ENCODE measurements at places on chromosomes 11 and 22. TPM values are rescaled to one million over a fixed set of nuclear protein-coding genes. Genes with fewer than 3 reads are reported as not detected.

DNA sequence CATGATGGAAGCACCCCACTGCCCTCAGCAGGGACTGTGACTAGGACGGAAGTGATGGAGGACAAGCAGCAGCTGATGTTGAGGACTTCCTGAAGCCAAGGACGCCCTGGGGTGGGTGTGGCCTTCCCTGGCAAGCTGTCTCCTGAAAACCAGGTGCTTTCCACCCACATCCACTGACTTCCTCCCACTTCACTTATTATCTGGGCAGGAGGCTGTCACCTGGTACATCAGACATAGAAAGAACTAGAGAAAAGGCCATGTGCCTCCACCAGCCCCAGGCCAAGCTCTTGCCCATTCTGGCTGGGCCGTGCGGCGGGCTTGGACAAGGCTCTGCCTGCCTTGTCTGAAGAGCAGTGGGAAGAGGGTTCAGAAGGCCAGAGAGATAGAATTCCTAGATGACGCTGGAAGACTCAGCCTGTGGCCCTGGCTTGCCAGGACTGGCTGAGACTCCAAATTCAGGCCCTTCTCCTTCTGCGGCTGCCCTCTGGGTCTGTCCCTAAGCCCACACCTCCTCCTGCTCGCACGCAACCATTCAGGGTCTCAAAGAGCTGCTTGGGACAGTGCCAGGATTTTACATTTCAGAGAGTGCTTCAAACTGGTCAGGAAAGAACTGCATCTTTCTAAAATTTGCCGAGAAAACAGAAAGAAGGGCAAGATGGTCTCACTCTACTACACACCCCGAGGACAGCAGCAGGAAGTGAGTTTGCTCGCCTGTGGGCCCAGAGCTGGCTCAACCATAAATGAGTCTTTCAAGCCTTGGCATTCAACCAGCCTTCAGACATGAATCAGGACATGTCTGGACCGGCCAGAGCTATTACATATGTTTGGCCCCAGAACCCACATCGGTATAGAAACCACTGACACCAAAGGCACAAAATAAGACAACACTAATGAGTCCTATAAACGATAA is 13.3 kb downstream of the ARHGAP1 start:
- peaks cover 2% of the 10 kb centered on the region for H3K4me1 ChIP-seq
- no peak overlapping the region for H3K27ac ChIP-seq
- H3K36me3 ChIP-seq = peaks cover 23% of the 10 kb centered on the region
- H3K27me3 ChIP-seq = no peaks in the 10 kb centered on the region

- peaks cover 44% of the 10 kb centered on the region for H3K4me1 ChIP-seq
- no peak for DNase-seq
- peaks cover 7% of the 10 kb centered on the region for H3K36me3 ChIP-seq
- H3K4me3 ChIP-seq = no peak overlapping the region
- peak overlapping the region; percentile 83 for H3K27ac ChIP-seq
- H3K27me3 ChIP-seq = no peaks in the 10 kb centered on the region
Measured at GRCh38 chr11:72069787-72070251, 10.5 kb downstream of the NUMA1 start.

GRCh38 chr22:31977141-31977841 is 33.0 kb downstream of the YWHAH start:
- no peaks in the 10 kb centered on the region for H3K4me1 ChIP-seq
- no peak overlapping the region for H3K4me3 ChIP-seq
- H3K27ac ChIP-seq = no peak overlapping the region
- DNase-seq = peak; percentile 86
- H3K36me3 ChIP-seq = no peaks in the 10 kb centered on the region

- peaks cover 7% of the 10 kb centered on the region for H3K27me3 ChIP-seq
- no peaks in the 10 kb centered on the region for H3K4me1 ChIP-seq
- H3K36me3 ChIP-seq = no peaks in the 10 kb centered on the region
- no peak for DNase-seq
- no peak overlapping the region for H3K4me3 ChIP-seq
- H3K27ac ChIP-seq = no peak overlapping the region
Measured at GRCh38 chr11:76424379-76424778, 20.4 kb upstream of the EMSY start.

- peaks cover 13% of the 10 kb centered on the region for H3K27me3 ChIP-seq
- no peak overlapping the region for H3K27ac ChIP-seq
- H3K36me3 ChIP-seq = no peaks in the 10 kb centered on the region
- no peak overlapping the region for H3K4me3 ChIP-seq
- no peaks in the 10 kb centered on the region for H3K4me1 ChIP-seq
Measured at GRCh38 chr11:121494355-121495099, 41.8 kb upstream of the SORL1-AS1 start.

The LRP4 gene
- total RNA-seq = 54.1 TPM

The ART1 gene
- not detected for total RNA-seq

DNA sequence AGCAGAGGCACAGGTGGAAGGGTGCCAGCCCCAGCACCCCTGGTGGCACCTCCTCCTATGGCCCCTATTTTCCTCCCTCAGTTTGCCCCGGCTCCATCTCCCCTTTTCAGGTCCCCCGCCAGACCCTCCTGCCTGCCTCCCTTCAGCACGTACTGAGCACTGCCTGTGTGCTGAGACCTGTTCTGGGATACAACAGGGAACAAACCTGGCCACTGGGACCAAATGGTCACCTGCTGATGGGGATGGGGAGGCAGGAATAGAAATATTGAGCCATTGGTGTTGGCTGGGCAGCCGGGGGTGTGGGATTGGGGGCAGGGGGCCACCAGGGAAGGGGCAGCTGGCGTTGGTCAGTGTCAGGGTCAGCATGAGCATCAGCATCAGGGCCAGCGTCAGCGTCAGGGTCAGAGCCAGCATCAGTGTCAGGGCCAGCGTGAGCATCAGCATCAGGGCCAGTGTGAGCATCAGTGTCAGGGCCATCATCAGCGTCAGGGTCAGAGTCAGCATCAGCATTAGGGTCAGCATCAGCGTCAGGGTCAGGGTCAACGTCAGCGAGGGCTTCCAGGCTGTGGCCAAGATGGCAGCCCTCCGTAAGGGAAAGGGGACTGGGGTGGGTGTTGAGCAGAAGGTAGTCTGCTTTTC is 7.5 kb downstream of the ZNF74 start:
- peaks cover 10% of the 10 kb centered on the region for H3K4me1 ChIP-seq
- no peaks in the 10 kb centered on the region for H3K27me3 ChIP-seq
- no peak for DNase-seq
- H3K36me3 ChIP-seq = peaks cover 17% of the 10 kb centered on the region
- H3K4me3 ChIP-seq = no peak overlapping the region

DNA sequence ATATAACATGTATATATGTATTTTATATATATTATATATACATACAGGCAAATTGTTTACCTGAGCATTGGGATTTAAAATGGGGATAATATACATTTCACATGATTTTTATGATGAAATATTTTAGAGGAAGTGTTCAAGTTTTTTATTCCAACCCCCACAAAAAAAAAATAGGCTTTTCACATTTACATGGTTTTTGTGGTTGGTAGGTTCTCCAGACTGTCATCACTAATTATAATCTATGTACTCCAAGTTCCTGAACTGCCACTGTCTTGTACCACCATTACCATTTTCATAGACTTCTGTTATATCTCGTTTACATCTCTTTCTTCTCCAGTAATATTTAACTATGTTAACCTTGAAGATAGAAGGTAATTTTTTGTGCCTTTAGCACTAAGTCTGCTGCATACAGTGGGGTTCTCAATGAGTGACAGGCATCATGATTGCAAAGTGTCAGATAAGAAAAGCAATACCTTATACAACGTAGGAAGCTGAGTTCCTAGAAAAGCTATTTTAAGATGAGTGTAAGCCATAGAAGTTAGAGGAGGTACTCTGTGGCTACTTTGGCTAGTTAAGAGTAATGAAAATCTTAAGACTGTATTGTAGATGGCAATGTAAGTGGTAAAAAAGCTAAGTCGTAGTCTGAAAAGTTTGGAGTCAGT is 5.2 kb downstream of the TMEM126A start:
- H3K4me1 ChIP-seq = peaks cover 20% of the 10 kb centered on the region
- H3K27ac ChIP-seq = peak overlapping the region; percentile 29
- H3K36me3 ChIP-seq = peaks cover 17% of the 10 kb centered on the region
- DNase-seq = no peak
- no peak overlapping the region for H3K4me3 ChIP-seq

GRCh38 chr11:27754035-27755017 is 54.1 kb upstream of the BDNF start:
- peaks cover 18% of the 10 kb centered on the region for H3K4me1 ChIP-seq
- no peak overlapping the region for H3K4me3 ChIP-seq
- DNase-seq = no peak
- H3K27me3 ChIP-seq = peaks cover 14% of the 10 kb centered on the region
